ENCODE measurements at places on chromosomes 12 and 14.

- no peak for DNase-seq
Observed at GRCh38 chr14:80325112-80325511, 113.8 kb upstream of the DIO2 start.

DNA sequence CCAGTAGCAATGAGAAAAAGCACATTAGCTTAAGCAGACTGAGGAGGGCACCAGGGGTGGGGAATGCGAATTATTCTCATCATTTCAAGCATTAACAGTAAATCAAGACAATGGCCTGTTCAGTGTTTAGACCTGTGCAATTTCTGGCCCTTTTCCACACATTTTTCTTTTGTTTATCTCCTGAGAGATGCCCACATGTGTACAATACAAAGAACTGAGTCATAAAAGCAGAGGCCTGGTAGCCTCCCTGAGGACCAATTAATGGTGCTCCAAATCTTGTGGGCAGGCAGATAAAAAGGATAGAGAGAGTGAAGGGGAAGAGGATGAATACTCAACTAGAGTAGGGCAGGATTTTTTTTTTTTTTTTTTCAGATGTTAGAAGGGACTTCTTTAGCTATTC lies 480.8 kb downstream of the RERGL start:
- DNase-seq, result no peak

DNA sequence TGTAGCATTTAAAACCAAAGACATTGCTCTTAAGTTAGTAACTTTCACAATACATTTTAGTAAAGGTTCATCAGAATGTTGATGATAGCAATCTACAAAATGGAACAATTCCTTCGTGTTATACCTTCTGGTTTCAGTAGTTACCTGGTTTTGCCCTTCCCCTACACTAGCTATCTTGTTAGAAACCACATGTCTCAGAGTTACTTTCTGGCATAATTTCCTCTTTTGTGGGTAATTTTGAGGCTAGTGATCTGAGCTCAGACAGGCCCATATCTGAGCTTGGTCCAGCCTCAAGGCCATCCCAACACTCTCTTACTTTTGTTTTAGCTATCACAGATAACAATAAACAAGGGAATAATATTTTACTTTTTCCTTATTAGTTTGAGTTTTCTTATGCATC lies 196.9 kb downstream of the KITLG start:
- DNase-seq, result no peak

GRCh38 chr12:105107171-105107493 lies 399 bp upstream of the WASHC4 start:
- DNase-seq, result no peak

GRCh38 chr12:17810399-17810798 lies 279.6 kb downstream of the RERGL start:
- no peak for DNase-seq

DNA sequence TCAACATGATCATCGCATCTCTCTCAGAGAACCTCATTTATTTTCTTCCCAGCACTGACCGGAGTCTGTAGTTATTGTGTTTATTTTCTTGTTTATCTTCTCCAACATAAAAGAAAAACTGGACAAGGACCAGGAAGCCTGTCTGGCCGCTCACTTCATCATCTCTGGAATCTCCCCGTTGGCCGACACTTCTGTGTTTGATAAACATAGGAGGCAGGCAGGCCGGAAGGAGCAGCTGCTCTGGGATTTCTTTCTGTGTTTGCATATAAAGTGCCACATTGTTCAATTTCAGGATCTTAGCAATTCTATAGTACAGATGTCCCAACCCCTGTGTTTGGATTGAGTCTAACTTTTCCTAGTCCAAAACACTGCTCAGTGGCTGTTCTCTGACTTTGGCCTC lies 53.3 kb downstream of the ACACB start:
- no peak for DNase-seq

- no peak for DNase-seq
Observed at GRCh38 chr14:55819610-55820304, 239.8 kb downstream of the KTN1 start.

DNA sequence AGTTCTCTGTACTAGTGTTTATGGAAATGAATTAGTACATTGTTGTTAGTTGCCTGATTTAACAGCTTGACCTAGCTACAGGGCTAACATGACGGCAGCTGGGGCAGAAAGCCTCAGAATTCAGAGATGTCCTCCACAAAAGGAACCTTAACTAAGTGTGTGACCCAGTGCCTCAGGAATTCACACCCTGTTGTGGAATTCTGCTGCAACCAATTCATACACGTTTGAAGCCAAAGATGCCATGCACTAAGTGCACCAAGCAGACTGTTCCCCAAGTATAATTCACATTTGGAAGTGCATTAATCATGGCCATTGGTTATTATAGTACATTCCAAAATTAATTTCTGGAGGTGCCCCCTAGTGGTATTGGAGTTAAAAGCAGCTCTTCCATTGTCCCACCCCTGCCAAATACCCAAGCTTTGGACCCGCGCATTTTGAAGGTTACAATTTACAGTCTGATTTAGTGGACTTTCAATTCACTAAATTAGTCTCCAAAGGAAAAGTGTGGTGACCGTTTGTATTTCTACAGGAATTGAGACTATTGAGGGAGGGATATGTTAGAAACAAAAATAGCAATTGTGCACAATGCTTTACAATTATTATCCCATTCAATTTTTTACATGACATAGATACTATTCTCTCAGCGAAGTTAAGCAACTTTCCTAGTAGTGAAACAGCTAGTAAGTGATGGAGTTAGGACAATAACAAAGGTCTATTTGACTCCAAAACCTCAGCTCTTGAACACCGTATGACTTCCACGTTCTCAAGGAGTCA lies 85.9 kb downstream of the PAX9 start:
- no peak for DNase-seq

DNA sequence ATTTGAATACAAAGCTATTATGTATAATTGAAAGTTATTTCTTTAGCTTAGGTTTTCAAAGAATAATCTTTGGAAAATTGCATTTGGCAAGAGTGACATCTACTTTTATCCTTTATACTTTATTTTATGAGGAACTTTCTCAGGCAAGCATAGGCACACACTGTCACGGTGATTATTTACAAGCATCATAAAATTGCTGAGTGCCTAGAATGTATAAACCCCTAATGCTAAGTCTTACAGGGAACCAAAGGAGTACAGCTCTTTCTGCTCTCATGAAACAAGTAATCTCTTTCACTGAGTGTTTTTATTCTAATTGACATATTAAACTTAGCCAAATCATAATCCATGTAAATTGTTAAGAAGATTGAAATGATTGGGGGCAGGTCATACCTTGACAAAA lies 154.9 kb downstream of the FSCB start:
- DNase-seq, result no peak

GRCh38 chr14:77055306-77055705 lies 26.8 kb upstream of the IRF2BPL start:
- DNase-seq, result no peak

DNA sequence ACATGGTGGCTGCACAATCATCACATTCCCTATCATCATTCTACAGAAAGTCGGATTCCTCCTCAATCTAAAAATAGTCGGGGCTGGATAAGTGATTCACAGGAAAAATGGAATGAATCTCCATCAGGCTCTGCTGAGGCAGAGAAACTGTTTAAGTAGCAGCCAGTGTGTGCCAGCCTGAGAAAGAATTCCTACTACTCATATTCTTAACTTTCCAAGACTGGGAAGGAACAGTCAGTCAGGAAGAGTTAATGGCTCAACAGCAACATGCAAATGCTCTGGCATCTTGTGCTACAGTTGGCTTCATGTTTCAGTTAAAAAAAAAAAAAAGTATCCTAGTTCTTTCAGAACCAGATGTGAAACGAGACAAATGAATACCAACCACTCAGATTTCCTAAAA lies 187.0 kb downstream of the GRIP1 start:
- DNase-seq, result no peak

DNA sequence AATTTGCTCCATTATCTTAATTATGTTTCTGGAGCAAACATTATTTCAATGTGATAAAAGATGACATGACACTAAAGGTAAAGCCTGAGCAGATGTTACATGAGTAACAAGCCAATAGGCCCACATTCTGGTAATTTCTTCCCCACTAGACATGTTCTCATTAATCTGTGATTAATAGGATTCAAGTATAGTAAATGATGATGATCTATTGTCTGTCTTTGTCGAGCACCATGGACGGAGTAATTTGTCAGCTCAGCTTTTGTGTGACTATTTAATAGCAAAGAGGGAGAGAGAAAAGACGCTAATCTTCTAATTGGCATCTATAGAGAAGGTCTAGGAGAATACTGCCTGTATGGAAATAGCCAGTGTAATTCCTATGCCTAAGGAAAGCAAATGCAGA lies 62.2 kb upstream of the INSM2 start:
- DNase-seq, result no peak

- no peak for DNase-seq
Observed at GRCh38 chr12:12387501-12387900, 30.6 kb downstream of the BORCS5 start.

GRCh38 chr12:68042212-68042699 lies 53.0 kb downstream of the IFNG-AS1 start:
- DNase-seq, result no peak

DNA sequence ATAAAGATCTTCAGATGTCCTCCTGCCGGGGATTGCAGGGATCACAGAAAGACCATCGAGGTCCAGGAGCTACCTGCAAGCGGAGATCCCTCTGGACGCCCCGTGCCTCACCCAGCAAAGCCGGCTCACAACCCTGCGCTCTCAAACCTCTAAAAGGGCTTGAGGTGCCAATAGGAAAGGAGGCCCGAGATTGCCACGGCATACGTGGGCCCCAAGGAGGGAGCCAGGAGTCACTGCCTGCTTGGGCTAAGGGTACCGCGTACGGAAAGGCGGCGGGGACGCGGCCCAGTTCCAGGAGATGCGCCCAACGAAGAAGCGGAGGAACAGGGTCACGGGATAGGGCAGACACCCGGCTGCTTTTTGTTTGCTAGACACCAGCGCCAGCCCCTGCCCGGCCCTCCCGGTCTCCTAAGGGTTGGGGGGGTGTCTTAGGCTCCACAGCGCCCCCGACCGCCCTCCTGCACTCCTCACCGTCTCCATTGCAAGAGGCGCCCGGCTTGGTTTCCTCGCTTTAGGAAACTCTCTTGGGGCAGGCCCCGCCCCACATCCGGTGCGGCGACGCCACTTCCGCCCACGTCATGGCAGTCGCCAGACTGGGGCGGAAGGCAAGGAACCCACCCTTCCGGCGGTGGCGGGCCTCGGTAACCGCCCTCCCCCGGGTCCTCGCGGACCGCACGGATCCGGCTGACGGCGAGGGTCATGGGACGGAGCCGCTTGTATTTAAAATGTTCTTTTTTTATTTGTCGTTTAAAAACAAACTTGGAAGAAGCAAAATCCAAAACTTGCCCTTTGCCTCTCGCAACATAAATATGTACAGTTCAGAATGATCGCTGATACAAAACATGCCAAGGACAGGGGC lies at the start of gene PRKAG1:
Gene PRKAG1 (minus strand): TSS at position 516 of the 859 bp plus-strand sequence. CDS start 36 bp downstream, at position 480.
- DNase-seq, result peak; percentile 94

- DNase-seq, result no peak
Observed at GRCh38 chr12:89208661-89209096, 143.6 kb downstream of the DUSP6 start.

- DNase-seq, result no peak
Observed at GRCh38 chr12:85060916-85061315, 24.8 kb downstream of the LRRIQ1 start.

DNA sequence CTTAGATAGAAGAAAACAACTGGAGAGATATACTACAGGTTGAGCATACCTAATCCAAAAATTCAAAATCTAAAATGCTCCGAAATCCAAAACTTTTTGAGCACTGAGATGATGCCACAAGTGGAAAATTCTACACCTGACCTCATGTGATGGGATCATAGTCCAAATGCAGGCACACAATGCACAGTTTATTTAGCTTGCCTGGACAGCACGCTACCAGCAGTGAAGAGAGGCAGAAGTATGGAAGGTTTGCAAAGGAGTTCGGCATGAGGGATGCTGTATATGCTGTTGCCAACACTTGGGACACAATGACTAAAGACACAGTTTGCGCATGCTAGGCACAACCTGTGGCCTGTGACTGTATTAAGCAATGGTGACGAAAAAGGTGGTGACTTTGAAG lies 58.1 kb upstream of the CAND1 start:
- DNase-seq, result no peak

- DNase-seq, result no peak
Observed at GRCh38 chr12:79121486-79121885, 256.9 kb downstream of the SYT1 start.

GRCh38 chr12:122124370-122124769 lies 45.8 kb downstream of the MLXIP start:
- no peak for DNase-seq

- no peak for DNase-seq
Observed at GRCh38 chr14:77708749-77709148, 846 bp downstream of the SLIRP start.

DNA sequence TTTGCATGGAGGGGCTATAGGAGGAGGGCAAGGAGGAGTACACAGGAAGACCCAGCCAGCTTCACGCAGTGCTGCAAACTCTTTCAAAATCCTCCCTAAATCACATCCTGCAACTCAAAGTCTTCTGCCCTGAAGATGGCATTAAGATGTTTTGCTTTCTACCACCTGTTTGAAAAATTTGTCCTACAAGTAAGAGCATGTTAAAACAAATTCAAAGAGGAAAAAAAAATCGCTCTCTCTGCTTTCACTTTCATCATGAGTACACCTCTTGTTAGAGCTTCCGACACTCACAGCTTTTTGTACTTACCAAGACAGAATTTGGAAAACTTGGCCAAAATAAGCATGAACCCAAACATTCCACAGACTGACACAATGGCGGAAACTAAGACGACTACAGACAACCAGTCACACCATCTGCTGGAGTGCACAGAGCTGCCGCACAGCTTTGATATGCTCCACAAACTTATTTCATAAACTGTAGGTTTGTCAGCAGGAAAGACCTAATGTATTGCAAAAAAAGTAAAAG lies 21.3 kb downstream of the GCH1 start:
- no peak for DNase-seq

GRCh38 chr12:114003286-114003685 lies 37.2 kb upstream of the RBM19 start:
- DNase-seq, result no peak

DNA sequence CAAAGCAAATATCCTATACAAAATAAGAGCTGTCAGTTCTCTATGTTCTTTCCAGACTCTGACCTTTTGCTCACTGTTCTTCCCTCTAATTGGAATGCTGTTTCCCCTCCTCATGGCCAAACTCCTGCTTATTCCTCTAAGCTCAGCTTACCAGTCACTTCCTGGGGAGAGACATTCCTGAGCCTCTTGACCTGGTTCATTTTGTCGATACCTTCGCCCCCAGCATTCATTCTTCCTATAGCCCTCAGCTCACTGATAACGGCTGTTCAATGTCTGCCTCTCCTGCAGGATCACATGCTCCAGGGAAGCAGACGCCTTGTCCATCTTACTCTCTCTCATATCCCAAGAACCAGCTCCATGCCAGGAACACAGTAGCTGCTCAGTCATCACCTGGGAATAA lies 431.0 kb downstream of the MED13L start:
- DNase-seq, result no peak
